Activated CD8-positive, alpha-beta T cell treated with anti-CD3 and anti-CD28 coated beads for 36 hours (primary cell): ENCODE measurements at places on chromosomes 3 and 15. TPM values are rescaled to one million over a fixed set of nuclear protein-coding genes. Genes with fewer than 3 reads are reported as not detected.

- no peak for DNase-seq
These were observed 110.9 kb downstream of the IGF1R start for GRCh38 chr15:98759277-98759676.

DNA sequence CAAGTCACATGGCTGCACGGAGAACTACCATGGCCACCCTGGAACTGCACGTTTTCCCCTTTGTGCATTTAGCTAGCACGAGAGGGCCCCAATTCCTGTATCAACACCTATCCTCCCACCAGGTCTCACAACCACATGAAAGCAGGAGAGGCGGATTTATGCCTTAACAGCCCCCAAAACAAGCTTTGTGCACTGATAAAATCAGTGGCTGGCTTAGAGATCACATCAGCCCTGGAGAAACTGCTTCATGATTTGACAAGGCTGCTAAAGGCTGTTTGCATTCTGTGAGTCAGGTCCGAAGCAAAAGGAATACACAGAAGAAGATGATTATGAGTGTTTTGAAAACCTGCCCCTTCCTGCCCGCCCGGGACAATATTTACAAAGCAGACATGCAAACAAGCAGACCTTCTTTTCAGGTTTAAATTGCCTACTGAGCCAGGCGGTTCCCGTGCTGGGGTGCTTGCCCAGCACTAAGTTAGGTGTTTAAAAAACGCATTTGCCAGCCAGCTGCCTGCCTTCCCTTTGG, 25.9 kb downstream of the CEMIP start:
- DNase-seq, result peak; percentile 49

- no peak for DNase-seq
These were observed 229.2 kb downstream of the TJP1 start for GRCh38 chr15:29593111-29593510.

GRCh38 chr15:73081321-73081958, 29.2 kb downstream of the NEO1 start:
- DNase-seq, result peak; percentile 8

DNA sequence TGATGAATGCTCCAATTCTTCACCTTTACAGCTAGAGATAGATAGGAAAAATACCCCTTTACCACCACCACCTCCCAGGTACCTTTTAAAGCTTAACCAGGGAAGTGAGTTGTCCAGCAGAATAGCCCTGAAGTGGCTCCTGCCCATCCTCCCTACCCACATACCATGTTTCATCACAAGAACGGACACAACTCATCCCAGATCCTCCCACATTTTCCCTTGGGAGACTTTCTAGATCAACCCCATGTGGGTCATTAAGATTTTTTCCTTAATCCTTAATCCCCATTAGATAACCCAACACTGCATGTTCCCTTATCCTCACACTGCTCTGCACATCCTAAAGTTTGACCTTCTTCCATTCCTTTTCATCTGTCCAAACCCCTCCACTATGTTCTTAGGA, 69.3 kb downstream of the CHST2 start:
- no peak for DNase-seq

DNA sequence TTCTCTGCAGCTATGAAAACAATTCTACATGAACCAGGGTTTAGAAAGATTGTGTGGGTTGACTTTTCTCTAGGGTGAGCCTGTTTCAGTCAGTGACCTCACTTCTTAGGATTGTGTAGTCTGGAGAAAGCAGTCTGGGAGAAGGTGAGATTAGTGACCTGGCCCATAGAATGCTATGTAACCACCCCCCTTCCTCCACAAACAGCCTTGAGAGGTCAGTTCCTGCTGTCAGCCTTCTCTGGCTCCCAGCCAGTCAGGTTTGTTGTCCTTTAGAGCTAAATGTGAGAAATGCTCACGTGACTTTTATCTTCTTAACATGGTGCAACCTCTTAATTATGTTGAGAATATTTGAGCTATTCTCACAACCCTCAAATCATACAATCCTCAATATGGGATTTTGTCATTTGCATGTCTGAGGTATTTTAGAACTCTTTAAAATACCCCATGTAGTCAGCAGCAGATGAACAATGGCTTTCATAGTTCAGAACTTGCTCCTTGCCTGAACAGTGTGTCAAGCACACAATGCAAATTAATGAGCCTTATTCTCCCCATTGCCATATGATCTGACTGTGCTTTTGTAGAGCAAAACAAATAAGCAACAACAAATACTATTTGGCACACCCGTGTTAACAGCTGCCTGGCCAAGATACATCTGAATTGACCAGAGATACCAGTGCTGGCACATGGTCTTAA, 311.6 kb downstream of the CNTN6 start:
- no peak for DNase-seq

GRCh38 chr15:69532856-69533255, 80.2 kb downstream of the RPLP1 start:
- DNase-seq, result no peak

- no peak for DNase-seq
These were observed 34.5 kb downstream of the GABPB1 start for GRCh38 chr15:50320504-50320903.

- no peak for DNase-seq
These were observed 11.2 kb downstream of the NCKIPSD start for GRCh38 chr3:48674505-48674904.

SLC22A13 gene
- 0.31 TPM for total RNA-seq

MST1 gene
- total RNA-seq, result 11.8 TPM

GP5 gene
- 0.72 TPM for total RNA-seq

BCL2A1 gene
- total RNA-seq, result 47.1 TPM

ARHGAP11A gene
- 92.3 TPM for total RNA-seq

DUOXA1 gene
- not detected for total RNA-seq

CYP8B1 gene
- total RNA-seq, result not detected
